ENCODE measurements at places on chromosomes 3 and 15.
A peak's percentile ranks its signal among the peaks of the same experiment; 100 is the strongest.

- no peak for DNase-seq
These were observed 777.4 kb downstream of the TUSC7 start for GRCh38 chr3:117486719-117487716.

GRCh38 chr15:50059203-50059772 lies 59.7 kb downstream of the ATP8B4 start:
- DNase-seq: no peak

DNA sequence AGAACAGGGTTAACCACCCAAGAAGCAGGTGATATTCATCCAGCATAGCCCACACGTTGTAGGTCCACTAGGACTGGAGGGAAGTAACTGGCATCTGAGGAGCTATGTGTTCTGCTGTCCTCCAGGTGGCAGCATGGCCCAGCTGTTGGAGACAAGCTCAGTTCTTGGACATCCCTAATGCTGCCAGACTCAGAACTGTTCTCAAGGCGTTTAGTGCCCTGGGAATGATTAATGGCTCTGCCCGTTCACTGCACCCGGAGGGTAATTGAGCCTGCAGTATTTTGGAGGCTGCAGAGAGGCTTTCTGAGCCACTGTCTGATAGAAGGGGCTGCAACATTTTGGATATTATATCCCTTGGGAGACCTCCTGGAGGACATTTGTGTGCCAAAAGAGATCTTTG lies 521.3 kb upstream of the SEMA6D start:
- DNase-seq: peak; percentile 90

DNA sequence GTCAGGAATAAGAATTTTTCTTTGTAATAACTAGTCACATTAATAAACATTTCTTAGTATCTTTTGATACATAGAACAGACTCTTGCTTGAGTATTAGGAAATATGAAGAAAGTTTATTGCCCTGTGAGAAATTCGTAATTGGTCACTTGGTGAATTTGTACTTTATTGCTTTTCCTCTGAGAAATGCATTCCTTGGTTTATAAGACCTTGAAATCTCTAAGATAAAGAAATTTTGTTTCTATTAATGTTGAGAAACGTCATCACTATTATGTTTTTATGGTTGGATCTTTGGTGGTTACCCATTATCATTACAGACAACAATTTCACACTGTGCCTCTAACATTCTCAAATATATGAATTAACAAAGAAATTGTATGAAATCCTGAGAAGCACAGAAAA lies 652.0 kb upstream of the NECTIN3 start:
- no peak for DNase-seq

GRCh38 chr3:107589454-107589853 lies 66.7 kb downstream of the BBX start:
- DNase-seq: no peak

DNA sequence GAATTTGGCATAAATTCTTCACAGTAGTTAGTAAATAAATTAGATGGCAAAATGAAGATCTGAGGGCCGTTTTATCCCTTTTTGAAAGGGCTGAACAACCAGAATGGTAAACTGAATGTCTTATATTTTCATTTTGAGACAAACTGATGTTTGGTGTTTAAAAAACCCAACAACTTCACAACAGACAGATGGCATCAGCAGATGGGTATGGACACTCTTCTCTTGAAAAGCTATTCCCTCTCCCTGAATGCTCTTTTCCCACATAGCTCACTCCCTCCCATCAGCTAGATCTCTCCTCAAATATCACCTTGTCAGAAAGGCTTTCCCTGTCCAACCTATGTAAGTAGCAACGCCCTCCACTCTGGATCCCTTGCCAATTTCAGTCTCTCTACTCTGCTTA lies 33.3 kb downstream of the EMC4 start:
- DNase-seq: no peak

DNA sequence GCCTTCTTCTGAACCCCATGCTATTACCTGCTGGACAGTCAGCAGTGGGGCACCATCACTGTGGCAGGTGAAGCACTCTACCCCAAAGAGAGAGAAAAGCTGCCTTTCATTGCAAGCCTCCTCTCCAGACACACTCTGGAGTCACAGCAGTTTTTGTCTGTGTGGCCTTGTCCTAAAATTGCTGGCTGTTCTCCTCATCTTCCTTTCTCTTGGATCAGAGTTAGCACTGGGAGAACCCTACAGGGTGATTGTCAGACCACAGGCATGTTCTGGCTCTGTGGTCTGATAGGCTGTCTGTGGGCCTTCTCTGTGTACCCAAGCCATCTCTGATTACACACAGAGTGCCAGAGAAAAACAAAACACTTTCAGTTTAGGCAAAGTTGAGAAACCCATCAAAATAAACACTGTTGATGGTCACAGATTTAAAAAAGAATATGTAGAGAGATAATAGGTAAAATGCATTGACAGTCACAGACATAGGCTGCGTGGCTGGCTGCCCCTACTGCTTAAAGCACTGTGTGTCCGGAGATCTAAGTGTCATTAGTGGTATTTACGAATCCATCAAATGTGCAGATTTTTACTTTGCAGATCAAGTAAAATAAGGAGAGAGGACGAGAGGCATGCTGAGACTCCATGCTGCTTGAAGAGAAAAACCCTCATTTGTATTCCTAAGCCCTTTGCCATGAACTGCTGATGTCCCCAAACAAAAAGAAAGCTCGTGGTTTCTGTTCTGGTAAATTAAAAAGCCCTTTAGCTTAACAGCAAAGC lies 689.9 kb downstream of the TUSC7 start:
- no peak for DNase-seq

- no peak for DNase-seq
These were observed 36.8 kb downstream of the EHD4 start for GRCh38 chr15:41935566-41936020.

DNA sequence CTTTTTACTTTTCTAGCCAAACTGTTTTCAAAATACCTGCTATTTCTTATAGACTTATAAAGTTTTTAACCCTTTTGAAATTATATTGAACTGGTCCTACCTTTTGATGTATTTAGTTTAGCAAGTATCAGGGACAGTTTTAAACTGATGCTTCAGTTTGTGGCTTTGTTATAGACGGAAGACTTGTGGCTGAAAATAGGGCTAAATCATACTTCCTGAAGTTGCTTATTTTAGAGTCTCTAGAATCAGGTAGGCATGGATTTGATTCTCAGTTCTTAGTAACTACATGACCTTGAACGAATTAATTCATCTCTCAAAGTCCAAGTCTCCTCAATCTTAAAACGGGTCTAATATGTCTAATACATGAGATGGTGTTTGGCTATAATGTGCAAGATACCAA lies 322.8 kb downstream of the RAP2B start:
- no peak for DNase-seq

- DNase-seq: no peak
These were observed 345.3 kb downstream of the TIGIT start for GRCh38 chr3:114639171-114639570.

GRCh38 chr3:116579840-116580239 lies 129.7 kb upstream of the TUSC7 start:
- no peak for DNase-seq

All from osteocyte (in vitro differentiated cells).